ENCODE measurements at places on chromosomes 11 and 22.

DNA sequence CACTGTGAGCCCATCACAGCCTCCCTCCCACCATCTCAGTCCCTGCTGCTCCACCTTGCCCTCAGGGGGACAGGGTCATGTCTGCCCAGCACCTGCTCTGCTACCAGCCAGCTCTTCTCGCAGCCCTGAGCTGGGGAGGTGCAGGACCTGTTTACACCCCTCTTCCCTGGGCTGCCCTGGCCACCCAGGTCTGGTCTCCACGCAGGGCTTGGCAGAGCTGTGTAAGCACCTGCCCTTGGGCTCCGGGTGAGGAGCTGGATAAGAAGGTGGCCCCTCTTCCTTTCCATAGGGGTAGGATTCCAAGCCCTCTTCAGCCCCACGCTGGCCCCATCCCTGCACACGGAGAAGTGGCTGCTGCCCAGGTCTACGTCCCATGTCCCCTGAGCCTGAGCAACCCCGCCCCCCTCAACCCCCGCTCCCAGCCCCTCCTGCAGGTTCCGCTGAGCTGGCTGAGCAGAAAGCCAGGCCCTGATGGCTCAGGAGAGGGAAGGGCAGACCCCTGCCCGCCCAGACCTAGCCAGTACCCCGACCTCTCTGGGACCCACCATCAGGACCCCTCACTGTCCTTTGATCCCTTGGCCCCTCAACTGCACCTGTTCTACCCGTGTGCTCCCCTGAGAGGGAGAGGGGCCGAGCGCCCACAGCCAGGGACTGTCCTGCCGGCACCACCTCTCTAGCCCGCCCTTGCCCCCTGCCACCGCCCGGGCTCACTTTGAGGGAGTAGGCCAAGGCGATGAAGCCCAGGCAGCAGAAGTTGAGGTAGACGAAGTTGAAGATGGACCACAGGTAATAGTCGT is 3.2 kb downstream of the IFITM10 start:
- DNase-seq = no peak

- DNase-seq = no peak
Measured at GRCh38 chr22:50470491-50470890, 4.3 kb downstream of the SBF1 start.

- peak; percentile 10 for DNase-seq
Measured at GRCh38 chr11:62726156-62726914, 922 bp downstream of the HNRNPUL2 start.

GRCh38 chr11:304915-305843 is 2.4 kb upstream of the IFITM2 start:
- DNase-seq = no peak

GRCh38 chr11:44611687-44612434 is 46.4 kb downstream of the CD82 start:
- peak; percentile 63 for DNase-seq

Data from activated T-helper 1 cell treated with Interleukin-2 at 50 U/mL for 16 hours (primary cell).